ENCODE measurements at places on chromosomes 6 and 20. TPM values are rescaled to one million over a fixed set of nuclear protein-coding genes. Genes with fewer than 3 reads are reported as not detected.

DNA sequence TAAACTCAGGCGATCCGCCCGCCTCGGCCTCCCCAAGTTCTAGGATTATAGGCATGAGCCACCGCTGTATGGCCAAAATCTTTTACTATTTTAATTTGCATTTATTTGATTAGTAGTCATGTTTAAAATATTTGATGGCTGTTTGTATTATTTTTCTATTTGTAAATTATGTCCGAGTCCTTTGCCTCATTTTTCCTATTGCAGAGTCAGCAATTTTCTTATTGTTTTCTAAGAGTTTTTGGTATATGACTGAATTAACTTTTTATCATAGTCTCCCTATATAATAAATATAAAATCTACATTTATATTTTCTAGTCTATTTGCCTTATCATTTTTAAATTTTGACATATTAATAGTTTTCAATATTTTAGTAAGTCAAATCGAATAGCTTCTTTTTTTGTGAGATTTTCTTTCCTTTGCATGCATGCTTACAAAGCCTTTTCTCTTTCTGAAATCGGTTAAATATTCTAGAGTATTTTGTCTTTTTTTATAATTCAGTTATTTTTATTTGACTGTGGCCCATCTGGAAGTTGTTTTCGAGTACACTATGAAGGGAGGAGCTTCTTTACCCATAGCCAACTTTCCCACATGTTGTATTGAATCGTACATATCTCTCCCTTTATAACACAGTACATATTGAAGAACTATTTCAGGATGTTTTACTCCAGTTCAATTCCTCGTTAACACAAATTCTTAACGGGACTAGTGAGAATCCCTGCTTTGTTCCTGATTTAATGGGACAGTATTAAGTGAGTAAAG lies 34.5 kb upstream of the RPS6KA2 start:
- no peak for DNase-seq

DNA sequence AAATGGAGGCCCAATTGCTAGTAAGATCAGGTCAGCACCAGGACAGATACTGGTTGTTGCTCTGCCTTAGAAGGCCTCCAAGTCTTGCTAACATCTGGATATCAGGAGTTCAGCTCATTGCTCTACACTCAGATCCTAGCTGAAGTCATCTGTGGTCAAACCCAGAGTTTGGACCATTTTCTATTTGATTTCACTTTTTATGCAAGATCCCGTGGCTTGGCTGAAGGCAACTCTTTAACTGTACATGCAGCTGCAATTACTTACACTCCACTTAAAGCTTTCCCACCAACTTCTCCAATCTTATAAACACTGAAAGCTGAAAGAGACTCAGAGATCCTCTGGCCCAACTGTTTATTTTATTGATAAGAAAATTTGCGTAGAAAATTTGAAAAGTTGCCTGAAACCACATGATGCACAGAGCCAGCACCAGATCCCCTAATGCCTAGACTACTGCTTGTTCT lies 2.7 kb downstream of the SLC17A2 start:
- no peak for DNase-seq

GRCh38 chr6:29424575-29424974 lies 9.8 kb downstream of the OR12D1 start:
- DNase-seq = no peak

DNA sequence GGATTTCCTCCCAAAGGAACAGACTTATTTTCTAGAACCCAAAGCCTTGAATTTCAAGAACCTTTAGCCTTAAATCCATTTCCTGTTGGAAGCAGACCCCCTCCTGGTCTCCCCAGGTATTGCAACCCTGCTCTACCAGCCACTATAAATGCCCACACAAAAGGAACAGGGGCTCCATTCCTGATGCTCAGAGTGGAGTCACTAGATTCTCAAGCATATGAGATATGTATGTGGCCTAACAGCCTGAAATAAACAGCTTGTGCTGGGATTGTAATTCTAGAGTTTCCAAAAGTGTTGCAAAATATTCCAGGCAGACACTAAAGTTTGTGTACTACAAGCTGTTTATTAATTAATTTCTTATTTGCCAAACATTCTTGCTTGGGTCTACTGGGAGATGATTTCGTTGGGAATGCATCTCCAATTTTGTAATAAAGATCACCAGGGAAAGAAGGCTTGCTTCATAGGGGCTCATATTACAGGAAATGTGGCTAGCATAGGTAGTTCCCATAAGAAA lies 44.8 kb downstream of the RIPOR3 start:
- DNase-seq = peak; percentile 78

GRCh38 chr6:148144917-148145521 lies 197.6 kb upstream of the SASH1 start:
- peak; percentile 36 for DNase-seq

- no peak for DNase-seq
Observed at GRCh38 chr20:62122654-62123449, 577 bp downstream of the LSM14B start.

DNA sequence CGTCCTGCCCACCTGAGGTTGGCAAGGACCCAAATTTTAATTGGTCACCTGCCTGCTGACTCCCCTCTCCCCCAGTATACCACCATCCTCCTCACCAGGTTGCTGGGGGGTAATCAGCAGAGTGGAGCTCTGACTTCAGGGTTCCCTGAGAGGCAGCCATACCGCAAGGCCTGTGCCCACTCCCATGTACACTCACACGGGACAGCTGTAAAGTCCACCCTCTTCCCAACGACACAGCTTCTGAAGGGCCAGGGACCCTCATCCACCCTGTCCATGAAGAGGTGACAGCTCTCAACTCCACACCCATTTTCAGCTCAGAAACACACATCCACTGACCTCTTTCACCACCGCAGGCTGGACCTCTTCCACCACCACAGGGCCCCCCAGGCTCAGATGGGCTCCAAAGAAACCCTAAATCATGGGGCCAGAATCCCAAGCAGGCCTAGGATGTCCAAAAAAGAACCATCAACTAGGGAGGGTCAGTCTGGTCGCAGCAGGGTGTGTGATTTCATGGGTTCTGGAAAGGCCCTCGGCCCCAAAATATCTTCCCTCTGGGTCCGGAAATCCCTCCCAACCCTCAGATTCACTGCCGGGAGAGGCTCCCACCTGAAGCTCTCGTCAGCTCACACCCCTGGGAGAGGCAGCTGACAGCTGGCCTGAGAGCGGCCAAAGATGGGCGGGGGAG lies 30.0 kb downstream of the TFEB start:
- DNase-seq = no peak

GRCh38 chr6:130018744-130019325 lies 454 bp downstream of the L3MBTL3 start:
- no peak for DNase-seq

- DNase-seq = no peak
Observed at GRCh38 chr6:81655696-81656095, 96.8 kb downstream of the TENT5A start.

DNA sequence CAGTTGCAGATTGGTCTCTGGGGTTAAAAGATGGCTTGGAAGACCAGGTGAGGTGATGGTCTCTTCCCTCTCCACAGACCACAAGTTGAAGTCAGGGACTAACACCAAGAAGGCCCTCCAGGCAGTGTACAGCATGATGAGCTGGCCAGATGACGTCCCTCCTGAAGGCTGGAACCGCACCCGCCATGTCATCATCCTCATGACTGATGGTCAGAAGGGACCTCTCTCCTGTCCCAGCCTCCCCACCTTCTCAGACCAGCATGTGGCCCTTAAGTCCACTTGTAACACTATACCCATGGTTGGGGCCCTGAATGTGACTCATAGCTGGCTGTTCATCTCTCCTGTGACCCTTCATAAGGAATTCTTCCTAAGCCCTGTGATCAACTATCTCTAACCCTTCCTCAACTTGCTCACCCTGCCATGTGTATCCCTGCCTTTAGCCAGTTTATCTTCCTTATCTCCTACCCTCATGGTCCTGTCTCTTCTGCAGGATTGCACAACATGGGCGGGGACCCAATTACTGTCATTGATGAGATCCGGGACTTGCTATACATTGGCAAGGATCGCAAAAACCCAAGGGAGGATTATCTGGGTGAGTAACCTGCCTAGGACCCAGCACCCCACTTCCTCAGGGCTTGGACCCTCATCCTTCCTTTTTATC lies 3.0 kb downstream of the CFB start:
- no peak for DNase-seq

DNA sequence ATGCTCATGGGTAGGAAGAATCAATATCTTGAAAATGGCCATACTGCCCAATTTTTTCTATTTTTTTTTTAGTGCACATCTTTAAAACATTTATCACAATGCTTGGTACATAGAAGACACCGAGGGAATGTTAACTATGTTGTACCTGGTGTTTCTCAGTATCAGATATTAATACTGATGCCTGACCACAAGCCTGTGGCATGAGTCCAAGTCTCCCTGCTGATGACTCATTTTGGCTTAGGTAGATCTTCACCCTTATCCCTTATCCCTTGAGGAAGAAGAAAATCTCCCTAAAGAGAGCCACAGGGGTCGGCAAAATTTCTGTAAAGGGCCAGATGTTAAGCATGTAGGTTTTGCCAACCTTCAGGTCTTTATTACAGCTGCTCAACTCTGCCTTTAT lies 14.5 kb downstream of the CD109 start:
- no peak for DNase-seq

DNA sequence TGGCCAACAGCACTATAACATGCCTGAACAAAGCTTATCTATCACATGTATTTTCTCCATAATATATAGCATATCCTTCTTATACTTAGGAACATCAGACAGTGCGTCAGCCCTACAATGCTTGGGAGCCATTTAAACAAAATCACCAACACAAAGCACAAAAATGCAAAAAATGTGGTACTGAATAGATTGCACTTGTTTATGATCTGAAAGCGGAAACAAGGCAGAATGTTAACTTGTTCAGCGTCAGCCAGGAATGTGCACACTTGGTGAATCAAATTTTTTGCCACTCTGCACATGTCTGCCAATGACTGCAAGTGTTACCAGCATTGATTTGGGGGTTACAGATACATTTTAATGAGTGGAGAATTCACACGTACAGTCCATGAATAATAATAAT lies 14.8 kb downstream of the SLC35A1 start:
- DNase-seq = peak; percentile 24

DNA sequence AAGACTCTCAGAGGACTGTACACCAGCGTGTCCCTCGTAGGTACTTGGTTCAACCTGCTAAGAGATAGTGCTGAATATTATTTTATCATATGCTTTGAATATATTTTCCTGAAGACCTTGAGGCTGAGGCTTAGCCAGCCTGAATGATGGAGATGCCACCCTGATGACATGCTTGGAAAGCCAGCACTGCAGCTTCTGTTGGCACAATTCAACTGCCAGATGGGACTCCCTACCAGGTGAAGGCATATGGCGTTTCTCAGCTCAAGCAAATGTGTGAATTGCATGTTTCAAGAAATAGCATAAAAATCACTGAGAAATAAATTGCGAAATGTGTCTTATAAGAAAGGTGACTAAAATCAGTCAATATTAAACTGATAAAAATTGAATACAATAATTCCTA lies 228.1 kb upstream of the CST7 start:
- DNase-seq = no peak

DNA sequence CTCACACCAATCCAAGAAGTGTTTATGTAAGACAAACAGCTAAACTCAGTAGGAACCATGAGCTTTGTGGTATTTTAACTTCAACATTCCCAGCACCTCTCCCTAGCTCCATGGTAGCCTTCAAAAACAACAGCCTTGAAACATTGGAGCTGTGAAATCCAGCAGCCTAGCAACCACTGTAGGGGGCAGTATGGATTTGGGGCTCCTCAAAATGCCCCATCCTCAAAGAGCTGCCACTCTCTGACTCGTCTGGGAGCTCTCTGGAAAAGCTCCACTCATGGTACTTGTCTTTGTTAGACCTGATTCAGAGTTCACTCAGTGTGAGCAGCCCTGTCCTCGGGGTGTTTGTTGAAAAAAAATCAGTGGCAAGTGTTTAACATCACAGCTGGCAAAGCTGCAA lies 82.9 kb downstream of the KIF6 start:
- no peak for DNase-seq

DNA sequence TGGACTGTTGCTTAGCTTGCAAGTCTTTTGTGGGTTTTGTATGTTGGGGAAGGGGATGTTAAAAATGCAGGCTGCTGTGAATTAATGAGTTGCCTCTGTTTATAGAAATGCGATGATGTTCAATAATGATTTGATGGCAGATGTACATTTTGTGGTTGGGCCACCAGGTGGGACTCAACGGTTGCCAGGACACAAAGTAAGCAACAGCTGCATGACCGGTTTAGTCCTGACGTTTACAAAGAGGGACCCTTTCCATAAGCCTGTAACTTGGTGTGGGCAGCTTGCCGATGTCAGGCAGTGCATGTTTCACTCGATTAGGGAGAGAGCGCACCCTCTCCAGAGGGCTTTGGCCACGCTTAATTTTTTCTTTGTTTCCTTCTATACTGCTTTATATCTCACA lies 1.3 kb downstream of the BTBD3 start:
- no peak for DNase-seq

FAM83D gene
- 10.5 TPM for polyA plus RNA-seq

ADGRG6 gene
- polyA plus RNA-seq = 11.7 TPM

NFYA gene
- 13.4 TPM for polyA plus RNA-seq

GINS1 gene
- polyA plus RNA-seq = 3.7 TPM

LAMP5 gene
- polyA plus RNA-seq = 0.12 TPM

CALHM5 gene
- polyA plus RNA-seq = 7.7 TPM

MICA gene
- 39.9 TPM for polyA plus RNA-seq

ACTL10 gene
- polyA plus RNA-seq = 0.31 TPM
